ENCODE measurements at places on chromosomes 3 and 15.

DNA sequence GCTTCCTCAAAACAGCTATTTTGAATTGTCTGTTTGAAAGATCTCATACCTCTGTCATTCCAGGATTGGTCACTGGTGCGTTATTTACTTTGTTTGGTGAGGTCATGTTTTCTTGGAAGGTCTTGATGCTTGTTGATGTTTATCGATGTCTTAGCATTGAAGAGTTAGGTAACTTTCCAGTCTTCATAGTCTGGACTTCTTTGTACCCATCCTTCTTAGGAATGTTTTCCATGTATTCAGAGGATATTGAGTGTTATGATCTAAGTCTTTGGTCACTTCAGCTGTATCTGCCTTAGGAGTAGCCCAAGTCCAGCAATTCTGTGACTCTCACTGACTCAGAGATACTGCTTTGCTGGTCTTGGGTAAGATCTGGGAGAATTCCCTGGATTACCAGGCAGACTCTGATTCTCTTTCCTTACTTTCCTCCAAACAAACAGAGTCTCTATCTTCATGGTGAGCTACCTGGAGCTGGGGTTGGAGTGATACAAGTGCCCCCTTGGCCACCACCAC, 398.6 kb downstream of the ZIC4 start:
- no peak for DNase-seq

DNA sequence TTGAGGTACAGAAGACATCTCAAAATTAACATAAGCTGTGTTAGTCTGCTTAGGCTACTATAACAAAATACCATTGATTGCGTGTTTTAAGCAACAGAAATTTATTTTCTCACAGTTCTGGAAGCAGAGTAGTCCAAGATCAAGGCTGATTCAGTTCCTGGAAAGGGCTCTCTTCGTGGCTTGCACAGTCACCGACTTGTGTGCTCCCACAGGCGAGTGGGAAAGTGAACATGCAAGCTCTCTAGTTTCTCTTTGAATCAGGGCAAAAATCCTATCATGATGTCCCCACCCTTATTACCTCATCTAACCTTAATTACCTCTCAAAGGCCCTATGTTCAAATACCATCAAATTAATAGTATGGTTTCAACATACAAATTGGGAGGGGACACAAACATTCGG, 505.9 kb downstream of the ZIC1 start:
- no peak for DNase-seq

GRCh38 chr3:98070840-98071239, 16.1 kb upstream of the OR5AC2 start:
- no peak for DNase-seq

DNA sequence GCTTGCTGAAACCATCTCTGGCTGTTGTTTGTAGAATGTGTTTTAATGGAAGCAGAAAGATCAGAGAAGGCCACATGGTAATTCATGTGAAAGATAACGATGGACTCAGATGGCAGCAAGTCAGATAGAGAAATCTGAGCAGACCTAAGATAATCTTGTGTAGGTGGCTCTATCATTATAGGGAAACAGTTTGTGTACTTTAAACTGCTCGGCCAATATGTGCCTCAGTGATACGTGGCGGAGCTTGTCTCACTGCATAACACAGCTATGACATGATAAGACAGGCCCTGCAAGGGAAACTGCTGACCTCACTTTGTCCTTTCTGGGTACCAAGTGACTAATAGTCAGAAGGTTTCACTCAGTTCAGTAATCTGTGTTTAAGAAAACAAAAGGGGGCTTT, 51.0 kb downstream of the MME start:
- DNase-seq, result peak; percentile 35

DNA sequence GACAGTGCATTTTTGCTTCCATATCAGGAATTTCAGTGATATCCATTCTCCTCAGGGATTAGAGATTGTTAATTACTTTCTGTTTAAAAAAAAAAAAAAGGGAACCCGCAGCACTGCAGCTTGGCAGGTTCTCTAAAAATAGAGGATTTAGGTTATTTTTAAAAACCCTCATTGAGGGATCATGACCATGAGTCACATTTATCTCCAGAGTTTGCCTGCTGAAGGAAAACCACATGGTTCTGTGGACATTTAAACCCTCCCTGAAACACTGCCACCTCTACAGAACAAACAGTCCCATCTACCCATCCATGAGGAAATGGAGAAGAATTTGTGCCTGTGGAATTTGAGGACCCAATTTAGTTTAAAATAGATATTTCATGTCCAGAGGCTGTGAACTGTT, 66.2 kb upstream of the UBE2E1 start:
- DNase-seq, result peak; percentile 90

DNA sequence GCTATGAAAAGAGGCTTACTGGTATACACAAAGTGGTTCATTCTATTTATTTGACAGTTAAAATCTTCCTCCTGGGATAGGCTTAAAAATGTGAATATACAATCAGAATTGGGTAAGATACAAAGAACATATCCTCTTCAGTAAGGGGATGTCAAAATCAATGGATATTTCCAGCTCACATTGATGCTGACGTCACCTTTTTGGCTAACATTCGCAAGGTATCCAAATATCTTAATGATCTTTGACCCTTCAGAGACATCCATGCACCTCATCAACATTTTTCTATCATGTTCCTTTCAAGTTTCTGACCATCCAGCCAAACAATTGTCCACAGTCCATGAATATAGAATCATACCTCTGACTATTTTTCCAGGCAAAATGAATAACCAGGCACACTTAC, 697.3 kb downstream of the NR2F2 start:
- DNase-seq, result no peak

DNA sequence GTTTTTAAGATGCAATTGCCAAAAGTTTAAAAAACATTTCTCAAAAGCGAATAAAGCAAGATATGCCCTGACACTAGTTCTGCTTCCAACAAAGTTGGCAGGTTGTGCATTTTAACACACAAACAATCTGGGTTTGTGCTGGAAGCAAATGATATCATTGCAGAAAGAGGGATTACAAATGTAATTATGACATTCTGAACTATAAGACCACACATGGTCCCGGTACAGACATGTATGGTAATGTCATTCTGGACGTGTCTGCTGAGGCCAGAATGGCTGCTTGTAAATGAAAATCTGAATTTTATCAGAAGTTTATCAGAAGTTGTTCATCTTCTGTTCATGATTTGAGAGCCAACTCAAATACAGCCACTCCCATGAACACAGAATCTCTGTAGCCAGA, 10.7 kb downstream of the TMC3 start:
- DNase-seq, result no peak
